ENCODE measurements at places on chromosomes 2 and 18.

DNA sequence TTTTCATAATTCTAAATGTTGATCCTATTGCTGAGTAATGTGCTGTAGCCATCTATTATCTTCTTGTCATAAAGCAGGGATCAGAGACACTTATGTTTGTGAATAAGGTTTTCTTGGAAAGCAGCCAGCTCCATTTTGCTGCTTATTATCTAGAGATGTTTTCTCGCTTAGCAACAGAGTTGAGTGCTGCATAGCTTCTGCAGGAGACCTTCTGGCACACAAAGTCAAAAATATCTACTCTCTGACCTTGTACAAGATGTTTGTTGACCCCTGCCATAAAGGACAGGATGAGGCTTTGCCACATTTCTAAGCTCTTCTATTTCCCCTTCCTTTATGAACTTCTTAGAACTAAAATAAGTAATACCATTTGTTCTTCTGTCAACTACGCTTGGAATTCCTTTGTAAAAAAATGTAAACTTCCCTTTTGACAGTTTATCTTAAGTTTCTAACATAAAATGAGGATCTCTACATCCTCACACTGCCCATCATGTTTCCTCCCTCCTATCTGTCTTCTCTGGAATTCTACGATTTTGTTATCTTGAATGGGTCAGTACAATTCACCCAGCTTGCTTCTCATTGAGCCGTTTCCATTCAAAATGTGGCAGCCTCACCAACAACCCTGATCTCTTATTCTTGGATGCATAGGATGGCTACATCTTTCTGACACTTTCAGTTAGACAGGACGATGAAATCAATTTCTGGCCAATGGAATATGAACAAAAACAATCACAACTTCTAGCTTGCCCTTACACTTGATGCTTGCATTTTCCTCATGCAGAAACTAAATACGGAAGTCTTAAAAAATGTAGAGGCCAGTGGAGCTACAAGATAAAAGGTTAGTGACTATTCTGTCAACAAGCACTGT, 1377.0 kb downstream of the SUCLG1 start:
- peak; percentile 56 for DNase-seq

DNA sequence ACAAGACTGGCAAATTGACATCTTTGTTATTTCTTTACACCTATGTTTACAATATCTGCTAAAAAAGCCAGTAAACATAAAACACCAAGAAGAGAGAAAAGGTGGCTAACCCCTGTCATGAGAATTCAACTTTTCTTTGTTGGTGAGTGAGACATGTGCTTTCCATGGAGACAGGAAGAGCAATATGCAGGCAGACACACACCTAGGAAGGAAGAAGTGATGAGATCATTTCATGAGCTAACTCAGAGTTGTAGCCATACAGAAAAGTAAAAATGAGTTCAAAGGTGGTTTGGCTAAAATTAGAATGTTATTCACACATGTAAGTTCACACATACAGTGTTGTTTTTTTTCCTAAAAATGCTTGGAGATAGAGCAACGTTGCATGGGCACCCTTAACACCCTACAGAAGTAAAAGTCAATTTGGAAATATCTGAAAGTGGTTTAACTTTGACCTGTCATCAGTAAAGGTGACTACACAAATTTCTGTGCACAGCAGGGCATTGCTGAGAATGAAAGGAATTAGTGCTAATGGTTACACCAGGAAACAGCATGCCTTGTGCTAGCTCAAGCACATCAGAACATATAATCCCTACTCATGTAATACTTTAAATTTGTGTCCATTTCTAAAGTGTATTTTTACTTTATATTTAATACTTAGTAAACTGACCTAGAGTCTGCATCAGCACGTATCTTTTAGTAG, 557.6 kb downstream of the CBLN2 start:
- DNase-seq = no peak

GRCh38 chr2:221166292-221166691, 405.8 kb downstream of the EPHA4 start:
- peak; percentile 20 for DNase-seq

- no peak for DNase-seq
These were observed 64.5 kb upstream of the HDAC4 start for GRCh38 chr2:239465017-239466001.

- DNase-seq = no peak
These were observed 50.3 kb downstream of the INHBB start for GRCh38 chr2:120396013-120396860.

GRCh38 chr2:172297950-172298349, 129.4 kb upstream of the ITGA6 start:
- DNase-seq = no peak

DNA sequence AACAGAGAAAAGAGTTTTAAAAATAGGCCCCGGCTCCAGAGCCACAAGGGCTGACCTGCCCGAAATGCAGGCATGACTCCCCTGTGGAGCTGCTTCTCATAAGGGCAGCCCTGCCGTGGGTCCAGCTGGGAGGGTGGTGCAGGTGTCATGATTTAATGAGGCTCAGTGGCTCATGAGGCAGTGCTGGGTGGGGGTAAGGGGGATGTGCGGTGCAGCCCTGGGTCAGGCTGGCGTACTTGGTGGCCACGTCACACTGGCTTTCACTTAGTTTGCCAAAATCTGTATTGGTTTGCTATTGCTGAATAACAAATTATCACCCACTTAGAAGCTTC, 33.6 kb downstream of the HJURP start:
- no peak for DNase-seq

DNA sequence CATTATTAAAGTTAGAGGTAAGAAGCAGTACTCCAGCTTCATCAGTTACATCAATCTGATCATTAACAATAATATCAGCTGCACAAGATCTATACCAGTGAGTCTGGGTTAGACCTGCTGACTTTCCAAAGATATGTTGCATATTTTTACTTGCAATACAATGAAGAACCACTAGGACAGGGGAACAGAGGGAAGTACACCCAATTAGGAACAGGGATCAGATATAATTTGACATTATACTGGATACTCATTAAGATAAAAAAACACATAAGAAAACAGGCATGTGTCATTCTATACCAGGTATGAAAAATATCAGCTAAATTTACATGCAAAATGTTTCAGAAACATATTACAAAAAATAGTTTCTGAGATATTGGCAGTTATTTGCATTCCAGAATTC, 995.1 kb upstream of the DDX18 start:
- DNase-seq = no peak

DNA sequence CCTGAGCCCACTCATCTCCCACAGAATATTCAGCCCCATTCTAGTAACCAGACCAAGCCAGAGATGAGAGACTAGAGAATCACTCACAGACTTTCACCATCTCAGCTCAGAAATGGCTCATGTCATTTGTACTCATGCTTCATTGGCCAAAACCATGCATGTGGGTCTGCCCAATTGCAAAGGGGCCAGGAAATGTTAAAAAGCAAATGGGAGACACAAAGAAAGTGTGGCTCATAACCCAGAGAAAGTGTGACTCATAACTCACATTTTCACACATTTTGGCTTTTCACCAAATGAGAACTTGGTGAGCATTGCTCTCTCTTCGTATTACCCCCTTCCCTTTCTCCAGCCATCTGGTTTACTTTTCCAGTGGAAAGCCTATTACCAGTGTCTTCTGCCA, 66.2 kb downstream of the MDH1 start:
- DNase-seq = no peak

GRCh38 chr2:234953116-234954031, 1.6 kb downstream of the SH3BP4 start:
- DNase-seq = no peak

DNA sequence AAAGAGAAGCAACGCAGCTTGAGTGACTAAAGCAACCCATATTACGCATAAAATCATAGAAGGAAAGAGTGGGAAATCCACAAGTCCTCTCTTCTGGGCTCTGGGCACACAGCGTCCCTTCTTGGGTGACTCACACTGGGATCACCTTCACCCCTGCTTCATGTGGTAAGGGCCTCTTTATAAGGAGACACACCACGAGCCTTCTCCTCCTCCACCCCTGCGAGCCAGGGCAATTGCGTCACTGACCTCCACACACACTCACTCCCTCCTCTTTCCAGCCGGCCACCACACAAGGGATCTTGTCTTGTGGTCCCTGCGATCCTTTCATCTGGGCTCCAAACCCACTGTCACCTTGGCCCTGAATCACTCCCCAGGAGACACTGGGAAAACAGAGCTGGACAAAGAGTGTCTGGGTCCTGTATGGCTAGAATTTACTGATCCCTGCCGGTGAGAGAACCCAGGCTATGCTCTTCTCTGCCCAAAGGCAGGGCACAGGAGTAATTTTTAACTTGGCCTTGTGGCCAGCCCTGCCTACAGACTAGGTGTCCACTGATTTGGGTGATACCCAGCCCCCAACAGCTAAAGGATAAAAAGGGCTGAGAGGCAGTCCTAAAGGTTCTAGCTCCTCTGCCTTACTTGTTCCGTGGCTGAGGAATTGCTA, 35.3 kb downstream of the NHEJ1 start:
- DNase-seq = no peak

DNA sequence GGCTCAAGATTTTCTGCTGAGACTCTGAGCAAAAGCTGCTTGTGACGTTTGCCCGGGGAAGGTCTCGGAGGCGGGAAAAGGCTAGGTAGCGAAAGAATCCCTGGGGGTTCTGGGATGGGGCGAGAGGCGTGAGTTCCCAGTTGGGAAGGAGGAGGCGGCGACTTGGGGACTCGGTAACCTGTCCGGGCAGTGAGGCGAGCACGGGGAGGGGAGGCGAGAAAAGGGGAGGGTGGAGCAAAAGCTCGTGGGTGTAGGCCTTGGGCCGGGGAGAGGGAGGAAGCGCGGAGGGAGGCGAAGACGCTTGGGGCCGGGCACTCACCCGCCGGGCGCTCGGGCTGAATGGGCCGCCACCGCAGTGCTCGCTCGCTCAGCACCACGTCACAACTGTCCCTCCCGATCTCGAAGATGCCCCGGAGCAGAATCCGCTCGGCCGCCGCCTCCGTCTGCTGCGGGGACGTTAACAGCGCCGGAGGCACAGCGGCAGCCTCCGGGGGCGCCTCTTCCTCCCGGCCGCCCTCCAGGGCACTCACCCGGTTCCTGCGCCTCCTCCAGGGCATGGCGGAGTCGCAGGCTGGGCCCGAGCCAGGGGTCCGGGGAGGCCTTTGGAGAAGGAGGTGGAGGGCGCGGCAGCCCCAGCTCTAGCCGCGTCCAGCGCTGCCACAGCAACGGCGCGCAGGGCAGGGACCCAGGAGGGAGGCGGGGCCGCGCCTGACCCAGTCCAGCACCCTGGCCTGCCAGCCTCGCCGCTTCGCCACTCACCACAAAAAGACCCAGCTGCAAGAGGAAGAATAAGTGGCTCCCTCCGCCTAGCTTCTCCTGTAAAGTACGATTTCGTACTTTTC, at the start of gene CERKL:
TSS of gene CERKL (minus strand) at position 656 of the 842 bp plus-strand sequence. CDS start at position 557, 99 bp downstream.
- DNase-seq = no peak

- DNase-seq = no peak
These were observed 108.8 kb downstream of the RND3 start for GRCh38 chr2:150378686-150379085.

DNA sequence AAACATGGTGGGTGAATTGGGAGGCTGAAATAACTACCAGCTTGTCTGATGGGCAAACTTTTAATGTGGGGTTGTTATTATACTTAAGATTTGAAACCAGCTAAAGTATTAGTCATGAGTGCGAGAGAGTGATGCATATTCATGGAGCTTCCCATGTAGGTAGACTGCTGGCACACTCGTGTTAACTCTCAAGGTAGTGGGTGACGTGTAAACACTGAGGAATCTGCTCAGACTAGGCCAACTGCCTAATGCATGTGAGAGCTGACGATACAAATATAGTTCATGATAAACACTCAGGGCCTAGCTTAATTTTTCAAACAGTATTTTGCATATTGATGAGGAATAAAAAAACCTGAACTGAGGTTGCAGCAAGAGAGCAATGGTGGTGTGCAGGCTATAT, 1165.7 kb upstream of the PIK3C3 start:
- DNase-seq = no peak

- no peak for DNase-seq
These were observed 77.8 kb upstream of the HS6ST1 start for GRCh38 chr2:128396500-128396891.

DNA sequence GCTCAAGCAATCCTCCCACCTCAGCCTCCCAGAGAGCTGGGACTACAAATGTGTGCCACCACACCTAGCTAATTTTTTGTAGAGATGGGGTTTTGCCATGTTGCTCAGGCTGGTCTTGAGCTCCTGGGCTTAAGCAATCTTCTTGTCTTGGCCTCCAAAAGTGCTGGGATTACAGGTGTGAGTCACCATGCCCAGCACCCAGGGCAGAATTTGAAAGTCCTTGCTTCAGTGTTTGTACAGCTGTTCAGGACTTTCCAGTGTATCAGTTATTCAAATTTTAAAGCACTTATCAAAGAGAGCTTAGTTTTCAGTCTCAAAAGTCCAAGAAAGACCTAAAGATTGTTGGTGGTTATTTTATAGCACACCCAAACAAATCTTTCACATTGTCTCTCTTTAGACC, 43.6 kb upstream of the VPS54 start:
- DNase-seq = no peak

DNA sequence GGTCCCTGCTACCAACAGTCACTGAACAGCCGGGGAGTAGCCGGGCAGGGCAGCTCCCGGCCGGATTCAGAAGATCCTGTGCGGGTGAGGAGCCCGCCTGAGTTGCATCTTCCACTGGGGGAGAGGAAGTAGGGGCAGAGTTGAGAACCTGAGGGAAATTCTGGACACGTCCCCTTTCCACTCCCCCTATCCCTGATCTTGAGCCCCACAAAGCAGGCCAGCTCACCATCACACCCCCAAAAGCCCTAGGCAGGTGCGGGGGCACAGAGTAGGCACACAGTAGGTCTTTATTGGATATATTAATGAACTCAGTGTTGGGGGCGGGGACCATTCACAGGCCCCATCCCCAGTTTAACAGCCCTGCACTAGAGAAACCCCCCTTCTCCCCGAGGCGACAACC, 81.9 kb upstream of the UXS1 start:
- DNase-seq = no peak

- DNase-seq = no peak
These were observed at the start of gene BAZ2B for GRCh38 chr2:159616286-159616701. TSS of gene BAZ2B (minus strand) at chr2:159616548. CDS start at chr2:159478719, 137,829 bp downstream.

GRCh38 chr2:123648016-123648415, 377.1 kb upstream of the CNTNAP5 start:
- no peak for DNase-seq

- DNase-seq = no peak
These were observed 137.6 kb upstream of the HNMT start for GRCh38 chr2:137826373-137827372.

GRCh38 chr18:9726936-9727335, 18.8 kb downstream of the RAB31 start:
- DNase-seq = no peak

- no peak for DNase-seq
These were observed 40.0 kb downstream of the ACVR2A start for GRCh38 chr2:147884830-147885229.

DNA sequence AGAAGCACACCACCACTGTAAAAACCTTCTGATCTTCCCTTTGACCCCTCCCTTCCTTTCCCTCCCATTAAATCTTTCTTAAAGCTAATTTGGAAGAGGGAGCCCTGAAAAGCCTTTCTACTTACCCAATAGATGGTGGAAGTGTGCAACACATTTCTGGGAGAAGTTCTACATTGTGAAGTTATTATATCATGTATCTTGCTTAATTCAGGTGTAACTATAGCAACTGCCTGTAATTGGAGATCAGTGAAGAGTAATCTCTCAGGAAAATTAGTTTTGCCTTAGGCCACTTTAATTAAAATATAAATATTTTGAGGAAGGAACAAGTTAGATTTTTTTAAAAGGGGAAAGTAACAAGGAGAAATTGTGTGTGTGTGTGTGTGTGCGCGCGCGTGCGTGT, 266.0 kb downstream of the SH3BP4 start:
- no peak for DNase-seq

- DNase-seq = no peak
These were observed 103.4 kb upstream of the SERTAD2 start for GRCh38 chr2:64757126-64757525.

- DNase-seq = no peak
These were observed 756 bp upstream of the NAGK start for GRCh38 chr2:71067567-71068217.

- DNase-seq = no peak
These were observed 352.4 kb downstream of the SOCS6 start for GRCh38 chr18:70641156-70641775.
